DMS153 (cell line): ENCODE measurements at places on chromosomes 5 and 9.

- DNase-seq, result no peak
Measured at GRCh38 chr5:151026088-151026487, 5.7 kb downstream of the GPX3 start.

DNA sequence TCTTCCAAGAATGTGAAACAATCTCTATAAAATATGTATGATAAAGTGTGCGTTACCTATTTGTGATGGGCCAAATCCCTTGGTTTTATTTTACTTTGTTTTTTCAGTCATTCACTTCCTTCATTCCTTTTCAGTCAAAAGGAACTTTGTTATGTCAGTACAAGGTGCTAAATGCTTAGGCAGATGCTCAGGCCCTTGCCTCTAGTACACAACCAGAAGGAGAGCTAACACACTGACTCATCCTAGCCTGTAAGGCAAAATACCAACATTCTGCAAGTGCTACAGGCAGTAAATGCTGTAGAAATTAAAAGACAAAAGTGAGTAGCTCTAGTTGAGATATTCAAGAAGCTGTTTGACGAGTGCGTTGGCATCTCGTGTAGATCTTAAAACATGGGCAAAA, 49.4 kb downstream of the TRPM6 start:
- no peak for DNase-seq

- DNase-seq, result no peak
Measured at GRCh38 chr9:127159325-127159801, 36.9 kb upstream of the ANGPTL2 start.

- DNase-seq, result no peak
Measured at GRCh38 chr9:96884443-96884842, 30.1 kb upstream of the ZNF782 start.

- DNase-seq, result no peak
Measured at GRCh38 chr5:5089895-5090649, 50.1 kb upstream of the ADAMTS16 start.

DNA sequence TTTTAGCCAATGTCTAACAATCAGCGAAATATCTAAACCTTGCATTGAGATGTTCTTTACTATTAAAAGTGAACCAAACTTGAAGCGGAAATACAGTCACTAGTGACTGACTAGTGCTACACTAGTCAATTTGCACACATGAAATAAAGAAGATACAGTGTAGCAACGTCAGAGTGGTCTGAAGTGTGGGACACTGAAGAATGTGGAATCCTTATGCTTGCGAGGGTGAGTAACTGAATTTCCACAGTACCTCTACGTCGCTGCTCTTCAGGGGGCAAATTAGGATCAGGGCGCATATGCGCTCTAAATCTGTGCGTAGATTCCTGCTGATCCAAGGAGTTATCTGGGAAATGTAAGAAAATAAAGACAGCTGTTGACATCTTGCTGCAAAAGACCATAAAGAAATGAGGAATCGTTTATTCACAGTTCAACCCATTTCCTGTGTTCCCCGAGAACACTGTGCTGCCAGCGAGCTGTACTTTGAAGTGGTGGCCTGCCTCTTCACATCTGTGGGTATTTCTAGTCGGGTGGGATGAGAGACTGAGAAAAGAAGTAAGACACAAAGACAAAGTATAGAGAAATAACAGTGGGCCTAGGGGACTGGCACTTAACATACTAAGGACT, 39.8 kb upstream of the FLT4 start:
- DNase-seq, result no peak

DNA sequence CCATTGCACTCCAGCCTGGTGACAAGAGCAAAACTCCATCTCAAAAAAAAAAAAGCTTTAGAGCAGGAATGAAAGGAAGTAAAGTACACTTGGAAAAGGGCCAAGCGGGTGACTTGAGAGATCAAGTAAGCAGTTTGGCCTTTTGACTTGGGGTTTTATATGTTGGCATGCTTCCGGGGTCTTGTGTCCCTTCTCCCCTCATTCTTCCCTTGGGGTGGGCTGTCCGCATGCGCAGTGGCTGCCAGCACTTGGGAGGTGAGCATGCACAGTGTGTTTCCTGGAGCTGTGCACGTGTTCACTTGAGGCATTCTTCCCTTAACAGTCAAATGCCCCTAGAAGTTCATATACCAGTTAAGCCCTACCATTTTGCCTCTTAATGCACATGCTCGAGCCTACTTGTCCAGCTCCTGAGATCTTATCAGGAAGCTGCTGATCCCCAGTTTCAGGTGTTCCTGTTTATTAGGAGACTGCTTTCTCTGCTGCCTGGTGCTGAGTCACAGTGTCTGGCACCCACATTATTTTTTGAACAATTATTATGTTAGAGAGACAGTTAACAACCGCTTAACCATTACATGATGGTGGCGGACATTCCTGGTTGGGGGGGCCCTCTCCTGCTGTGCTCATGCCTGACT, 32.6 kb upstream of the PRRC2B start:
- DNase-seq, result peak; percentile 46

DNA sequence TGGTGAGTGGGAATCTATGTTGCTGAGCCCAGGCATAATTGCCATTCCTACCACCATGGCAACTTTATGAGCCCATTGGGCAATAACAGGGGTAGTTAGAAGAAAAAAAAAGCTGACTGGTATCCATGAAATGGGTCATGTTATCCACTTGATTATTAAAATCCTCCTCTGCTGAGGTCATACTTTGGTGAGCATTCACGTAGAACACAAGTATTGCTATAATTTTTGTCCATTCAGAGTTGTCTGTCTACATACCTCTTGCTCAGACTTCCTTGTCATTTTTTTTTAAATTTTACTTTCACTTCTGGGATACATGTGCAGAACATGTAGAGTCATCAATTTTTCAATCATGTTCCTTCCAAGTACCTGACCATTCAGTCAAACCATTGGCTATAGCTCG, 780.8 kb upstream of the ARRDC3 start:
- DNase-seq, result no peak
